ENCODE measurements at places on chromosomes 16 and 17.

- no peaks in the 10 kb centered on the region for H3K36me3 ChIP-seq
- no peaks in the 10 kb centered on the region for H3K27me3 ChIP-seq
- no peak for DNase-seq
- H3K27ac ChIP-seq = no peak overlapping the region
Measured at GRCh38 chr17:69047368-69048263, 13.1 kb downstream of the ABCA9 start.

- H3K4me3 ChIP-seq = no peak overlapping the region
- H3K27ac ChIP-seq = no peak overlapping the region
- H3K4me1 ChIP-seq = no peaks in the 10 kb centered on the region
- DNase-seq = no peak
- peaks cover 39% of the 10 kb centered on the region for H3K36me3 ChIP-seq
Measured at GRCh38 chr17:42340691-42341127, 47.5 kb downstream of the STAT3 start.

GRCh38 chr16:81633147-81633619, 145.9 kb upstream of the PLCG2 start:
- H3K4me3 ChIP-seq = no peak overlapping the region
- peaks cover 8% of the 10 kb centered on the region for H3K36me3 ChIP-seq
- no peak for DNase-seq
- peaks cover 19% of the 10 kb centered on the region for H3K4me1 ChIP-seq
- peak overlapping the region; percentile 61 for H3K27ac ChIP-seq

DNA sequence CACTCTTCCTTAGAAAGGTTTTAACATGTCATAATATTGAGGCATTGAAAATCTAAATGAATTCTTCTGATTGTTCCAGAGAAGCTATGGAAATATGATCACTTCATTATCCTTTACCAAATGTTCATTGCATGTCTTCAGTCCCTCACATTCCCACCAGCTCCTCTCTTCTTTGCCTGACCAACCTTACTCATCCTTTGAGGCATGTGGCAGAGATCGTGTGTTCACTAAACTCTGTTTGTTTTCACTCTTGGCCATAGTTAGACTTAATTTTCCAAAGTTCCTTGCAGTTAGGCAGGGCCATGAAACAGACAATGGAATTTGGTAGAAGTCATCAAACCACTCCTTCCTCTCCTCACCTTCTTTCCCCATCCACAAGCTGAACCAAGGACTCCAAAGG, 266.5 kb upstream of the HSBP1 start:
- DNase-seq = no peak
- no peaks in the 10 kb centered on the region for H3K4me1 ChIP-seq
- no peak overlapping the region for H3K27ac ChIP-seq
- no peaks in the 10 kb centered on the region for H3K36me3 ChIP-seq
- H3K27me3 ChIP-seq = no peaks in the 10 kb centered on the region

DNA sequence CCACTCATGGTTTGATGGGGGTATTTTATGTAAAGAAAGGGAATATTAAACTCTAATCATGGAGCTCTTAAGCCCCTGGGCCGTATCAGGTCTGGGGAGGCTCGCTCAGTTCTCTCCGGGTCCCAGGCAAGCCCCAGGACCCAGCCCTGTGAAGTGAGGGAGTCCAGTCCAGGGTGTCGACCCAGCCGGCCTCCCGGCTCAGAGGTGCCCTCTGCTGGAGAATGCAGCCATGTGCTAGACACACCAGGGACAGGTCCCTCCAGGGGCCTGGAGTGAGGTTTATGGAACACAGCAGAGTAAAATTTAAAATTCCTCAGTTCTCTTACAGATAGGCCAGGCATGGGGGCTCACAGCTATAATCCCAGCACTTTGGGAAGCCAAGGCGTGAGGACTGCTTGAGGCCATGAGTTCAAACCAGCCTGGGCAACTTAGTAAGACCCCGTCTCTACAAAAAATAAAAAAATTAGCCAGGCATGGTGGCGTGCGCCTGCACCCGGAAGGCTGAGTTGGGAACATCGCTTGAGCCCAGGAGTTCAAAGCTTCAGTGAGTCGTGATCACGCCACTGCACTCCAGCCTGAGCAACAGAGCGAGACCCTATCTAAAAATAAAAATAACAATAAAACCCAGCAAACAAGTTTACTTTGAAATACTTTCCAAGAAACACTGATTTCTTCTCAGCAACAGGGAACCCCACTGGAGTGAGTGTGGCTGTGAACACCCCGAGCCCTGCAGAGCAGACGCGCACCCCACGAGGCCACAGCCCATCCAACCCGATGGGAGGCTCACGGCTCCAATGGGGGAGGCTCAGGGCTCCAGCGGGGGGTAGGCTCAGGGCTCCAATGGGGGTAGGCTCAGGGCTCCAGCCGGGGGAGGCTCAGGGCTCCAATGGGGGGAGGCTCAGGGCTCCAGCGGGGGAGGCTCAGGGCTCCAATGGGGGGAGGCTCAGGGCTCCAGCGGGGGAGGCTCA, 72.2 kb downstream of the ZNF778 start:
- DNase-seq = peak; percentile 70
- H3K27me3 ChIP-seq = no peaks in the 10 kb centered on the region
- H3K4me3 ChIP-seq = no peak overlapping the region
- H3K27ac ChIP-seq = no peak overlapping the region

DNA sequence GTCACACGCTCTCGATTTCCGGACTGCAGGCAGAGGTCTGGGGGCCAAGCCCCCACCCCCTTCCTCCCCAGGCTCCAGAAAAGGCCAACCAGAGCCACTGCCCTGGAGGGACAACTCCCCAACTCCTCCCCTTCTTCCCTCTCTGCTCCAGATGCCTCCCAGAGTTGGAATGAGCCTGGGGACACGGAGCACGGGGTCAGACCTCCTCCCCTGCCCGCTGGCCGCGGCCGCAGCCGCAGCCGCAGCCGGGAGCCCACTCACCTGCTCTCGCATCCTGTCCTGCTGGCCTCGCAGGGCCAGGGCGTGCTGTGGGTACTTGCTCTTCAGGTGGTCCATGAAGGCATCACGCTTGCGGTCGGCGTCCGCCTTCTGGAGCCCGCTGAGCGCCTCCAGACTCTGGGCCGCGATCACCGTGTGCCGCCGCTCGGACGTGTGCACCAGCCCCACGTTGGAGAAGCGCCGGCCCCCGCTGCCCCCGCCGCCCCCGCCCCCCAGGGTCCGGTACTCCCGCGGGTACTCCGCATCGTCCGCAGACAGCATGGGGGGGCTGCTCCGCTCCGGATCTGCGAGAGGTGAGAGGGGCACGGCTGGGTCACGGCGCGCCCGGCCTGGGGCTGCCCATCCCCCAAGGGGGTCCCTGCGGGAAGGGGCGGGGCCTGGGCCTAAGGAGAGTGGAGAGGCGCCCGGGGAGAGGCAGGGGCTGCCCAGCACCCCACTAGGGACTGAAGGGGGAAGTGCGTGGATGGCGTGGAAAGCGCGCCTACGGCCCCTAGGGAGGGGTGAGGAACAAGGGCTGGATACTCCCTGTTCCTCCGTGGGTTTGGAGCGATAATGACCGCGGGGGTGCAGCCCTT, 27.3 kb downstream of the SRCIN1 start:
- H3K36me3 ChIP-seq = no peaks in the 10 kb centered on the region
- no peaks in the 10 kb centered on the region for H3K4me1 ChIP-seq
- H3K27ac ChIP-seq = no peak overlapping the region
- no peak for DNase-seq
